Naive thymus-derived CD4-positive, alpha-beta T cell (primary cell): ENCODE measurements at places on chromosomes 2 and 18. TPM values are rescaled to one million over a fixed set of nuclear protein-coding genes. Genes with fewer than 3 reads are reported as not detected.

GRCh38 chr2:239570971-239571520 is 170.2 kb upstream of the HDAC4 start:
- no peak for DNase-seq

DNA sequence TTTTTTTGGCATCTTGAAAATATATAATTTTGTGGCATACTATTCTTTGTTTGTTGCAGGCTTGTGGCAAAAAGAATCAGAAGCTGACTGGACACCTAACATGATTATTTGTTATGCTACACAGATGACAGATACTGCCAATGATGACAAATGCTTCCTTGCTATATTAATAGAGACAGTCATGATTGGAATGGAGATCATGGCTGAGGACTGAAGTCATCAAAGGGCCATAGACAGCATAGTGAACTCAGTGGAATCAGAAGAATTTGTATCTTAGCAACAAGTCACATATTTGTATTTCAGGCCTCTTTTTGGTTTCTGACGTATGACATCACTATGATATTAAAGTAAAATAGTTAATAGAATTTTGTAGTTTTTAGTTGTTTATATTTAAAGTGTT is 1003.8 kb upstream of the DDX18 start:
- DNase-seq: no peak

DNA sequence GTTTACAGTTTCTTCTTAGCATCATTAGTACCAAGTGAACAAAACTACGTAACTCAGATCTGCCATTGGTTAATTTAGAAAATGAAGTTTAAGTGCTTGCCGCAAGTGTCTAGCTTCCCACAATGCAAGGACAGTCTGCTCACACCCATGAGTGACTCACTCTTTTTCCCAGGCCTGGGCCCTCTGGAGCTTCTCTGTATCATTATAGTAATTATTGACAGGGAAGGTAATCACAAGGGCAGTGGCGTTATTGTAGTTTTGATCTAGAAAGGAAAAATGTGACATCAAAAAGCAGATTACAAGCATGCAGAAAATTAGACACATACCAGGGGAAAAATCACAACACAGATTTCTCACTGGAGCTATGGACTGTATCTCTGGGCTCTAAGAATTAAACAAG is 38.5 kb downstream of the NPC1 start:
- no peak for DNase-seq

- no peak for DNase-seq
These were observed at the start of gene SGPP2 for GRCh38 chr2:222424276-222424728. TSS of gene SGPP2 (plus strand) at chr2:222424543. CDS start at chr2:222424603, 60 bp downstream.

DNA sequence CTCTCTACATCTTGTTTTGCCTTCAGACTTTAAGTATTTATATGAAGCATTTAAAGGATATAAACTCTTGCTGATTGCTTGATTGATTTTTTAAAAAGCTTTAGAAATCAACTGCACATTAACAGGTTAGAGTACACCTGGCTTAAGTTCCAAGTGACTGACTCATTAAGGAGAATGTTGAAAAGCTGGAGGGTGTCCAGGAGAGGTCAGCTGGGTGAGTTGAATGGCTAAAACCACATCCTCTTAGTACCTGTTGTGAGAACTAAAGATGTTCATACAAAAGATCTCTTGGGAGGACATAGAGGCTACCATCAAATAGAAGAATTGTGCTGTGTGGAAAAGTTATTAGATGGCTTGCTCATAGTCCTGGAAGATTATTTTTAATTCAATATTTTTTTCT is 206.8 kb downstream of the TXNL1 start:
- DNase-seq: no peak

DNA sequence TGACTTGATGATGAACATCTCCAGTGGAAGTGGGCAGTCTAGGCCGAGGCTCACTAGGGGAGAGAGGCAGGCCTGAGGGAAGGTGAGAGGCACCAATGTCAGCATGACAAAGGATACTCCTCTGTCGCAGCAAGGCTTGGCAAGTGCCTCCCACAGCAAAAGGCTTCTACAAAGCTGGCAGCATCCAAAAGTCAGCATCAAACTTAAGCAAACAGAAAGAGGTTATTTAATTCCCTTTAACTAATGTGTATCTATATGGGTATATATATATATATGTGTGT is 41.6 kb downstream of the NIFK start:
- no peak for DNase-seq

DNA sequence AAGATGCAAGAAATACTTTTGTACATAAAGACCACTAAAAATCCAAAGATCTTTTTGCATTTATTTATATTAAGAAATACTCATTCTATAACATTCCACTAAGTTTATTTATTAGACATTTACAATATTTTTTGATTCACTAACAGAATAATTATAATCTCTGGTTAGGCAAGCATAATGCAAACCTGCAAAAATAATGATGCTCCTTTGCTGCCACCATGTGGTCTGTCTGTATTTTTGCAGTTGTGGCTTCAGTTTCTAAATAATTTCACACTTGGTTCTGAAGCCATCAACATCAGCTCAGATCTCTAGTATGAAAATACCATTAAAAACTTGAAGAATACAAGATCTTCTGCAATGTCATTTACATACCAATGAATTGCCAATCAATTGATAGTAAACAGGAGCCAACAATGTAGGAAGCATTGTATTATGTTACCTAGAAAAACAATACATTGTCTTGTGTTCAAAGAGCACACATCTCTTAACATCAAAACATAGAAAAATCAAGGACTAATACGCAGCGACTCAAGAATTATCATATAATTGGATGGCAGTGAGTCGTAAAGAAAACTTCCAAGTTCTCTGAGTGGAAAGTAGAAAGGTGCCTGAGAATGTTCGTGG is 28.8 kb upstream of the WDR75 start:
- DNase-seq: no peak

GRCh38 chr2:143988082-143988481 is 531.8 kb downstream of the ZEB2 start:
- no peak for DNase-seq

DNA sequence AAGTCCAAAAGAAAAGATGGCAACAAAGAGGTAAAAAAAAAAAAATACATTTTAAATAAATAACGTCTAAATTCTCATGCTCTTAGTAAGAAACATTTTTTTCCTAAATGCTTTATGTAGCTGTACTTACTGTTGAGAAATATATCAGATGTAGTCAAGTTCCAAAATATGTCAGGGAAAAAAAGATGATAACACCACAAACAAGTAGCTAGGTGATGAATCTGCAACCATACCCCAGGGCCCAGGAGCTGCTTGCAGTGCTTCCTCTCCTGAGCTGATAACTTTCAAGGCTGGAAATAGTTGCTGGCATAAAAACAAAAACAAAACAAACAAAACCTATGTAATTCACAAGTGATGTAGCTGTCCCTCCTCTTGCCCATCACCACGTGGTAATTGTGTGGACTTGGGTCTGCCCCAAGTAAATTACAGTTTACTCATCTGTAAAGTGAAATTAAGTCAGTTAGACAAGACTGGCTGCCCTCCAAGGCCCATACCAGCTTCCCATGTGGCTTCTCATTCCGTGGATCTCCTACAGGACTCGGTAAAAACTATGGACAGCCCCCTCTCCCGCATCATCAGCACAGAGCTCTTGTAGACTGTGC is 82.6 kb downstream of the SP100 start:
- DNase-seq: no peak

GRCh38 chr2:187642498-187642897 is 88.3 kb upstream of the TFPI start:
- DNase-seq: no peak

DNA sequence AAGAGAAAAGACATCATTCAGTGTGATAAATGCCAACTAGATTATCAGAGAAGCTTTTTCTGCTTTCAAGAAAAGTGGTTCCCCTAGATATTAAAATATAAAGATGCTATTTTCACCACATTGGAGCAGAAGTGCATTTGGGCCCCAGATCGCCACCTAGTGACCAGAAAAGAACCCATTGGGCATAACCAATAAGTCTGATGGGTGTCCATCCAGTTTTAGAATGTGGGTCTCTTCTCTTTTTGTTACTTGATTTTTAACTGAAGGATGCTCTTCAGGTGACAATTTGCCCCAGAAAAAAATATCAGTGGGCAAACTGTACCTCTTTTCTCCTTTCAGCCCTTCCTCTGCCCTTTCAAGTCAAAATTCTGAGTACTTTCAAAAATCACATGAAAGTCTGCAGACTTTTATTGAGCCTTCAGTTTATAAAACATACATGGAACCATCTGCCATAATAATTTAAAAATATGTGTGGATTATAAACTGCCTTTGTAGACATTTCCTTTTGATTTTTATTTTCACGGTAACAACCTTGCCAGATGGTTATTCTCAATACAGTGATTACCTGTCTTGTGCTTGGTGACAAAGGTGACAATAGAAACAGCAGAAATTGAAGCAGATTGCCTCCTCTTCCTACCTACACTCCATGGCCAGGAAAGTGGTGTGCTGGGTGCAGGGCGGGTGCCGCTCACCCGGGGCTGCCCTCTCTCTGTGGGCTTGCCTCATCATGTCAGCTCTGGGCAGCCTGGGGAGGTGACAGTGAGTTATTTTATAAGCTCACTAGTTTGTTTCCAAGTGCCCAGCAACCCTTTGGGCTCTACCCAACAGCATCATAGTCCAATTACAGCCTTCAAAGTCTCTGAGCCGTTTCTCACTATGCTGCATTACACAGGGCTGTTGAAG is 124.5 kb downstream of the DCDC2C start:
- DNase-seq: no peak

- no peak for DNase-seq
These were observed 149.0 kb downstream of the DSEL start for GRCh38 chr18:67367540-67367939.

DNA sequence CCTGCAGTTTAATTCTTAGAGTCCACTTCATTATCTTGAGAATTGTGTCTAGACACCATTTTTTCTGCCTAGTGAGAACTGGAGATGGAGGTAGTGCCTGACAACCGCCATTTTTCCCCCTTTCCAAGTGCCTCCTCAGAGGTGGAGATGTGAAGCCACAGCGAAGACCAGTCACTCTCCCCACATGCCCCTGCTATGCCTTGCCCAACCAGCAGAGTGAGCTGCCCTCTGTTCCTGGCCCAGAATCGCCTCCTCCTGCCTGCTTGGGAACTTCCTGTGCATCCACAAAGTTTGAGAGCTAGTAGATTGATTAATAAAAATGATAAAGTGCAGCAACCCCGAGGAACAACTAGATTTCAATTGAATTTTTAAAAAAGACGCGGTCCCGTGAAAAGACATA is 123.3 kb downstream of the CLIP4 start:
- DNase-seq: no peak

DNA sequence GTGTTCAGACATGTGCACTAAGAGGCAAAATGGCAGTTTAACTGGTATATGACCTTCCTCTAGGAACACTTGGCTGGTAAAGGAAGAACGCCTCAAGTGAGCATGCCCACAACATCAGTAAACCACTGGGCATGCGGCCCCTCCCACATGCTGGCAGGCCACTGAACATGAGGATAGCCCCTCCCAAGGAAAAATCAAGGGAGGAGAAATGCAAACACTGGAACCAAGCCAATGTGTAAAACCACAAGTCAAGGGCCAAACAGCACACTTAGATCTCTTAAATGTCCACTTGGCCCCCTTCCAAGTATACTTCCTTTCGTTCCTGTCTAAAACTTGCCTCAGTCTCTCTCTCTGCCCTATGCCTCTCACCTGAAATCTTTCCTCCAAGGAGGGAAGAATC is 980.8 kb downstream of the TSN start:
- no peak for DNase-seq

- DNase-seq: no peak
These were observed at the start of gene HMSD for GRCh38 chr18:63949068-63949737. TSS of gene HMSD (plus strand) at chr18:63949301. CDS start at chr18:63953456, 4,155 bp downstream.

DNA sequence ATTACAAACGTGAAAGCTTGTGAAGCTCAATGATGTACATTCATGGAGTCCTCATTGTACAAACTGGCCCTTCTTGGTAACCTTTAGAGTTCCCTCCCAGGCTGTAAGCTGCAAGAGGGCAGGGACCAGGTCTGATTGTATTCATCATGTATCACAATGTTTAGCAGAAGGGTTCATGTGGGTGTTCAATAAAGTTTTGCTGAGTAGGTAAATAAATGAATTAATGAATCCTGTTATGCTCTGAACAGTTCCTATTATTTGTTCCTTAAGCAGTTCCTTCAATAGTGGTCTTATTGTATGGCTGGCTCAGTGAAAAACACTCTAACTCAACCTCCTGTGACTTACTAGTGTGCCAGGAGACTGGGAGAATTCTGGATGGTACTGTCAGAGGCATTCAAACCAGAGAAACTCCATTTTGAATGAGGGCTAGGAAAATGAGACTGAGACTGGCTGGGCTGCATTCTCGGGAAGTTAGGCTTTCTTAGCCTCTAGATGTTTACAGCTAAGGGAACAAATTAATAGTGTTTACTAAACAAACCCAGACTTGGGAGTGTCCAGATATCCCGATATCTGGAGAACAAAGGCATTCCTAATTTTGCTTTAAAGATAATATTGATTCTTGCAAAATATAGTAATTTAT is 1.8 kb upstream of the ACVR1 start:
- DNase-seq: no peak

GRCh38 chr2:199812493-199812892 is 38.5 kb downstream of the FTCDNL1 start:
- no peak for DNase-seq

- DNase-seq: no peak
These were observed 774.3 kb upstream of the TMEFF2 start for GRCh38 chr2:192969055-192969454.

DNA sequence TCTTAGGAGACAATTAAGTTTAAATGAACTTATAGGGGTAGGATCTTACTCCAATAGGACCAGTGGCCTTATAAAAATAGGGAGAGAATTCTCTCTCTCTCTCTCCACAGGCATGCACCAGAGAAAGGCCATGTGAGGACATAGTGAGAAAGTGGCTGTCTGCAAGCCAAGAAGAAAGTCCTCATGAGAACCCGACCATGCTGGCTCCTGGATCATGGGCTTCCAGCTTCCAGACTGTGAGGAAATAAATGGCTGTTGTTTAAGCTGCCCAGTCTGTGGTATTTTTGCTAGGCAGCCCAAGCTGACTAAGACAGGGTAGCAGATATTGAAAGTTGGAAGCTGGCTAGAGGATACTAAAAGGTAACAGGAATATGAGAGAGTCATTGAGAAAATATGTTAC is 454.0 kb downstream of the NBAS start:
- DNase-seq: no peak

GRCh38 chr2:71154798-71155197 is 24.4 kb downstream of the MPHOSPH10 start:
- no peak for DNase-seq

SULT1C4 gene
- not detected for total RNA-seq

OTOS gene
- not detected for total RNA-seq

APOB gene
- total RNA-seq: not detected

LRP1B gene
- 0.10 TPM for total RNA-seq

CABYR gene
- 1.1 TPM for total RNA-seq

ACOXL gene
- total RNA-seq: not detected

CHRND gene
- total RNA-seq: not detected

DGUOK gene
- total RNA-seq: 43.1 TPM
